CD4-positive, alpha-beta memory T cell (primary cell): ENCODE measurements at places on chromosomes 12 and 14. TPM values are rescaled to one million over a fixed set of nuclear protein-coding genes. Genes with fewer than 3 reads are reported as not detected.
A peak's percentile ranks its signal among the peaks of the same experiment; 100 is the strongest.

- peak; percentile 11 for DNase-seq
Measured at GRCh38 chr14:22824711-22825359, 4.9 kb upstream of the MRPL52 start.

- DNase-seq = no peak
Measured at GRCh38 chr14:37643701-37644100, 48.3 kb downstream of the TTC6 start.

The TBX5 gene
- polyA plus RNA-seq = not detected

The TBX3 gene
- polyA plus RNA-seq = not detected

The RERGL gene
- not detected for polyA plus RNA-seq

The BICDL1 gene
- 3.0 TPM for polyA plus RNA-seq

DNA sequence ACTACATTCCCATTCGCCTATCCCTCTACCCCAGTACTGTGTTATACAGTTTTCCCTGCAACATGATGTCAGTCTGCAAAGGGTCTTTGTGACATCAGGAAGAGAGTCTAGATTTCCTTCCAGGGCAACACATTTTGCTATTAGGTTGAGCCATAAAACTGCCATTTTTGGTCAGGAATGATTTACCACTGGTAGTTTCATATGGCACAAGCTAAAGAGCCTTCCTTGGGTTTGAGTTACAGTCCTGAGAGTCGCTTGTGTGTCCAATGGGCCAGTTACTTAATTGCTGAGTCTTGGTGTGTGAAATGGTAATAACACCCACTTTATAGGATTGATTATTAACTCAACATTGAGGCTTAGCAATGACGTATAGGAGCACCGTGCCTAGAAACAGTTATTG lies 22.6 kb upstream of the AMIGO2 start:
- no peak for DNase-seq

DNA sequence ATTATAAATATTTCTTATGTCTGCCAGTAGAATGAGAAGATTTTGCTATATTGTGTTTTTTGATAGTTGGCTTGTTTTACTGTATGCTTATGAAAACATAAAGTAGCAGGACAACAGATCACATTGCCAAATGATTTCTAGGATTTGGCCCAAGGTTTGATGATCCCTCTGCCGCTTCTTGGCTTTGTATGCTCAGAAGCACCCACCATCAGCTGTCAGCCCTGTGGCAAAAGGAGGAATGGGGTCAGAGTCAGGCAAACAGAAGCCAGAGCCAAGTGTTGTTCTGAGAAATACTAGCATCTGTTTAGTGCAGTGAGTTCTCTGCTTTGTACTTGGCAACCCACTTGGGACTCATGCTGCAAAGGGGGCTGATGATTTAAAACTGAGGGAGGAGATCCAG lies 152.2 kb downstream of the PDE3A start:
- no peak for DNase-seq

GRCh38 chr12:80702889-80703805 lies 4.3 kb upstream of the MYF6 start:
- DNase-seq = no peak

DNA sequence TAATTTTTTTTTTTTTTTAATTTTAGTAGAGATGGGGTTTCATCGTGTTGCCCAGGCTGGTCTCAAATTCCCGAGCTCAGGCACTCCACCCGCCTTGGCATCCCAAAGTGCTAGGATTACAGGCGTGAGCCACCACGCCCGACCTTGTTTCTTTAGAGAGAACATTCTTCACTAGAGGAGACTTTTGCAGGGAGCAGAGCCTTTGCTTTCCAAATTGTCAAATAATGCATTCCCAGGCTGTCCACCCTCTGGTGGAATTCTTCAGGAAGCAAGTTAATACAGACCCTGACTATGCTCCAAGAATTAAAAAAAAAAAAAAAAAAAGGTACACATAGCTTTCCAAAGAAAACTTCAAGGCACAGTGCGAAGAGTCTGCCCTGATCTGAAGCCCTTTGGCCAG lies 6.8 kb downstream of the ALDH1L2 start:
- DNase-seq = no peak

DNA sequence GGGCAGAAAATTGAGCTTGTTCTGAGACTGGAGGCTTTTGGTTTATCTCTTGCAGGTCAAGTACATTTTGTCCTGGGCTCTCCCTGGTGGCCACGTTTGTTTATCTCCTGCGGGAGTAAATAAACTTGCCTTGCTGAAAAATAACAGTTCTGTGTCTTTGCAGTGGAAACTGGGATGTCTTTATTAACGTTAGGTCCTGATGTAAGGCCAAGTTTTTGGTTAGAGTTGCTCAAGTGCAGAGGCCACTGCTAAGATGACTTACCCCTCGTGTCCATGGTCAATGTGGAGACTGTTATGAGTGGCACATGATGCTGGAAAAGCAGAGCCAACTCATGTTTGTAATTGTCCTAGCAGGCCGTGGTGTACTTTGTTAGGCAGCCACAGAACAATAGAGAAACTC lies 3.8 kb downstream of the PTPN11 start:
- DNase-seq = no peak

The PMEL gene
- polyA plus RNA-seq = not detected

GRCh38 chr12:46874642-46875041 lies 48.8 kb upstream of the SLC38A4 start:
- no peak for DNase-seq

GRCh38 chr12:132558042-132558856 lies 52.1 kb downstream of the LRCOL1 start:
- no peak for DNase-seq

- DNase-seq = no peak
Measured at GRCh38 chr14:58832095-58832521, 194.3 kb downstream of the DACT1 start.

The CEP170B gene
- 0.16 TPM for polyA plus RNA-seq
